ENCODE measurements at places on chromosomes 3 and 15.

- no peak for DNase-seq
Measured at GRCh38 chr3:50633230-50633790, 16.4 kb downstream of the MAPKAPK3 start.

- DNase-seq: no peak
Measured at GRCh38 chr3:172646439-172647015, 64.3 kb downstream of the NCEH1 start.

DNA sequence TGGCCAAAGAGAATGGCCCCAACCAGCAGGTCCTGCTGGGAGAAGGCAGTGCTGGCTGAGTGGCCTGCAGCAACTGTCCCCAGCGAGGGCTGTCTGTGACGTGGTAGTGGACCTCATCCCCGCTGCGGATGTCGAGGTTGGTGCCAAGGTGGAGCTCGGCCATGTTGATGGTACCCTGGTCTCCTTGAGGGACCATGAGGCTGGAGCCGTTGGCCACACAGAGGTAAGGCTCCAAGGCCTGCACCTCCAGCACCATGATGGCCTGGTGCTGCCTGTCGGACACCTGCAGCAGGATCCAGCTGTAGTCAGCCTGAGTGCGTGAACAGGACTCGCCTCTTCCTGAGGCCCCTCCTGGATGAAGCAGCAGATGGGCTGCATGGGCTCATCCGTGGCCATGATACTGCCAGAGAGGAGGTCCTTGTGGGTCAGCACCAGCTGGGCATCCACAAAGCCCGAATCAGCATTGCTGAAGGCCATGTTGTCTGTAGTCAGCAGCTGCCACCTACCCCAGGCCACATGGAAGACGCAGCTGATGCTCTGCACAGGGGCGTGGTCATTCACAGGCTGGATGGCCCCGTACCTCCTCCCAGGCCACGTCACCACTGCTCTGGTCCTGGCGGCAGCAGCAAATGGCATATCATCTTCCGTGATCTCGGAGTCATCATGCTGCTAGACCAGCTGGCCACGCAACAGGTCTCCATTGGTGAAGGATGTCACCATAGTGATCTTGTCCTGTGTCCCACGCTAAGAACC lies 167.5 kb downstream of the GOLGA6L4 start:
- DNase-seq: no peak

DNA sequence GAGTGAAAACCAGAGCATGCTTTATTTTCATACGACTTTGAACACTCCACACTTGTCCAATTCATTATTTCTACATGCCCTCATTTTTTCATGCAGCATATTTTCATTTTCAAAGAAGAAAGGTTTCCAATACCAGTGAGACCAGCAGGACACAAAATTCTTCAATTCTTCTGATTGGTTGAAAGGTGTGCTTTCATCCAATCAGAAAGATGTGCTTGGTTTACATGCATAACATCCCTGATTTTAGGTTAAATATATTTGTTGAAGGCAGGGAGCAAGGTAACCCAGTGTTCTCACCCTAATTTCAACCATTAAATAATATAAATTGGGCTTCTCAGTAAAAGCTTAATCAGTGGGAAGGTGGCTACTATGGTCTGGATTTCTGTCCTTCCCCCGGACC lies 47.5 kb upstream of the PPIB start:
- DNase-seq: no peak

- DNase-seq: no peak
Measured at GRCh38 chr15:70783610-70784022, 20.3 kb upstream of the UACA start.

- no peak for DNase-seq
Measured at GRCh38 chr15:75178171-75178937, 23.3 kb upstream of the C15orf39 start.

DNA sequence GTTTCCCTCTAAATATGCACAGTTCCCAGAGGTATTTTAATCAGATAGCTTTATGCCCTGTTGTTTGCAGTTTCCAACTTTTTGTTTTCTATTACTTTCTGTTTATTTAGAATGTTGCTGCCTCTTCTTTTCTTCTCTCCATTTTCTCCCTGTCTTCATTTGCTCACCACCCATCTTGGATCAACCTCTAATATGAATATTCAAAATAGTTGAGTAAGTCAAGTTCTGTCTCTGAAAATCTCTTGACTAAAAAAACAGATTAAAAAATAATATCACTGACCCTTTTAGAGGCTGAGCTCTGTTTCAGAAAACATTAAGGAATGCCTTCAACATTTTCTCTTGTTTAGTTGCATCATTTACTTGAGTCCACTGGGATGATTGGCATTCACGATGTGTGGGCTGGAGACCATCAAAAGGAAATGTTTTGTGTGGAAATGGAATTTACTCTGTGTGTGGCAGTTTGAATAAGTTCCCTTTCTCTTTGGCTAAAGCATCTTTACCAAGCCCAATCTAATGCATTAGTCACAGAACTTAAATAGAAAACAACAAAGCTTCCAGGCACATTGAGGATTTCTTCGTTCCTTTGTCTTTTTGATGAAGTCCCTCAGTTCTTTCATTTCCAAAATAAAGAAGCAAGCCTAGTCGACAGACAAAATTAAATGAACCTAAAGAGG lies 633.9 kb upstream of the TGFBR2 start:
- DNase-seq: no peak

DNA sequence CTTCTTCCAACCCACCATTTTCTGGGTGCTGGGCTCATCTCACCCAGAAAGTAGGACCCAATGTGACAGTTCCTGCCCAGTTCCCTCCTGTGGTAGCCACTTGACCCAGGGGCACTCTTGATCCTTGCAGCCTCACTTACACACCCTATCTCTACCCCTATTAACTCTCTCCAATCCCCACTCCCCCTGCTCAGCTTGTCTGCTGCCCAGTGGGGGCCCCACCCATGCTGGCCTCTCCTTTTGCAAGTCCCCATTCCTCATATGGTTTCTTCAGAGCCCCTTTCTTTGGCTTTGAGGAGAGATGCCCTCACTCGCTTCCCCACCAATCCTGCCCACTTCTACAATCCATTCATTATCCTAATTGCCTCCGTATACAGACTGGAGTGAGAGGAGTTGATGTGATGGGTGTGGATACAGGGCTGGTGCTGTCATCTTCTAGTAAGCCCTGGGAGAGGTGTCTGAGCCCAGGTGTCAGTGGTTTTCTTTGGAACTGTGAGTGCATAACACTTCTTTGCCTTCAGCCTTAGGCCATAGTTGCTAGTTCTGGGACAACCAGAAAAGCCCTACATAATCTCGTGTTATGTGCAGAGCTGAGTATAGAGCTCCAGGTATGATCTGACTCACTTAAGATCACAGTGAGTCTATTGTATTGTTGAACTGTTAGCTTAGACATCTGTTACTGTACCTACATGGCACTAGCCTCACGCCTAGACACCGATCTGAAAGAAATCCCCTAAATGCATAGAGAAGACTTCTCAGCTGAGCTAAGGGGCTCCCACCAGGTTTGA lies 4.8 kb upstream of the CCR5 start:
- DNase-seq: no peak

DNA sequence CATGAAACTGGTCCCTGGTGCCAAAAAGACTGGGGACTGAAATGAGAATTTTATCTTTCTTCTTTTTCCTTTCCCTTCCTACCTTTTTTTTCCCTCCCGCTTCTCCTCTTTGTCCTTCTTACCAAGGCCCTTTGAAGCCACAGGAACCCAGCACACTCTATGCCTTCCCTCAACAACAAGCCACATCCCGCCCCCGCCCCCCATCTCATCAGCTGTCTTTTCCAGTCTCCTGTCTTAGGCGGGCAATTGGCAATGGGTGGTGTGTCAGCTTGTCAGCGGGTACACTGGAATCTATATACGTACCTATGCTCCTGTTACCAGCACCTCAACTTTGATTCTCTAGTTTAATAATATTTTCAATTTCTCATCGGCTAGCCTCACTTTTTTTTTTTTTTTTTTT lies 56.3 kb upstream of the CHD2 start:
- DNase-seq: no peak

DNA sequence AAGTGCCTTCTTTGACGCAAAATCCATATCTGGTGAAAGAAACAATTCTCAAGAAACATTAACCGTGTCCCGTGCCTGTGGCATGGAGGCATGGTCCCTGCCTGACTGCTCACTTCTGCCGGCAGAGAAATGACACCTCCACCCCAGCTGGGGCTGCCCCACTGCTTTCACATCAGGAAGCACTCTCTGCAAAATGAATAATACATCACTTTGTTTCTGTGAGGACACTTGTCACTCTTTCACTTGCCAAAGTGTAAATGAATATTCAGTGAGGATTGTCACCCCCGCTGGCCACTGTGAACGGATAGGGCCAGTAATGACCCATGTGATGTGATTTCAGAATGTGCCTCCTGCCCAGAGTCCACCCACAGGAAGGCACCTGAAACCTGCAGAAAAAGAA lies 31.1 kb upstream of the SLC24A5 start:
- DNase-seq: no peak

DNA sequence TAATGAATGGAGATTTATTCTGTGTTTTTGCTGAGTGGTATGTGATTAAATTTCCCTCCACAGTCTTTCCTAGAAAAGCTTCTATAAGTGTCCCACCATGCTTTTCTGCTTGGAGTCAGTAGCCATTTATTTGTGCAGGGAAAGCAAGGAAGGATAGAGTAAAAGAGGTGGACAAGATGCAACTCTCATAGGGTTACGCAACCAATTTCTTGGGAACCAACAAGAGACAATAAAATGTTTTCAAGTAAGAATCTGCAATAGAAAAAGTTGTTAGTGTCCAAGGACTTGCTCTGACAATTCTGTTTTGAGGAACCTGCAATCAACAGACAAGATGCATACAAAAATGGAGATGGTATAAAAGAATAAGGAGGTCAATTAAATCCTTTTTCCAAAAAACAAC lies 153.8 kb upstream of the MITF start:
- no peak for DNase-seq

DNA sequence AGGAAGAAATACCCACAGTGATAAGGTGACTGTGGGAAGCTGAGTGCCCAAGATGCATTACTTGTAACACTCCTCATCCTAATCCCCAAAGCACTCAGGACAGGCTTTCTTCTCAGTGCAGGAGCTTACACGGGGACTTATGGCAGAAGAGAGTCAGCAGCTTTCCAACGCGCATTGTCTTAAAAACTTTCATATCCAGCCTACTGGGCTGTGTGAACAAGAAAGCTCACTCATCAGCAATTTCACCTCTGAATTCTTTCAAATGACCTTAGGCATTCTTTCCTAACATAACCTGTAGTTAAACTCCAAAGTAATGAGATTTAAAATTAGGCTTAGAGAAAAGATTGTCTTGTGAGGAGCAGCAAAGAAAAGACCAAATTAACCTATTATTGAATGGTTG lies 132.3 kb downstream of the KCNAB1 start:
- no peak for DNase-seq

GRCh38 chr3:44099566-44100297 lies 142.0 kb upstream of the TOPAZ1 start:
- DNase-seq: no peak

GRCh38 chr15:51706291-51706690 lies 25.0 kb downstream of the SCG3 start:
- no peak for DNase-seq

- DNase-seq: no peak
Measured at GRCh38 chr3:79085171-79085570, 682.6 kb downstream of the ROBO1 start.
